ENCODE measurements at places on chromosomes 5 and 9. TPM values are rescaled to one million over a fixed set of nuclear protein-coding genes. Genes with fewer than 3 reads are reported as not detected.

ZNF883 gene
- 8.3 TPM for polyA plus RNA-seq

ACTBL2 gene
- polyA plus RNA-seq, result not detected

TNFSF8 gene
- polyA plus RNA-seq, result 0.67 TPM

DNA sequence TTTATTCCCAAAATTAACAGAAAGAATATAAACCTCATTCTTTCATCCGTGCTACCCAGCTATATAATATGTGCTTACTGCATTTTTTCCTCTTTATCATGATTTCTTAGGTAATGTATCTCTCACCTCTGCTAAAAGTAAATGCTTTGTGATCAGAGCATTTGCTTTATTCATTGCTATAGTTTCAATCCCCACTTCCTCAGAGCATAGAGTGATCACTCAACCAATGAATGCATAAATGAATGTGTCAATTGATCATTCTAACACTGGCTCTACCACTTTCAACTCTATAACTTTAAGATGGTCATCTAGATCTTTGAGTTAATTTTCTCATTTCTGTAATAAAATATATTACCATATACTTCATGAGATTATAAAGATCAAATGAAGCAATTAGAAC is 719.2 kb downstream of the CETN3 start:
- no peak for DNase-seq

DNA sequence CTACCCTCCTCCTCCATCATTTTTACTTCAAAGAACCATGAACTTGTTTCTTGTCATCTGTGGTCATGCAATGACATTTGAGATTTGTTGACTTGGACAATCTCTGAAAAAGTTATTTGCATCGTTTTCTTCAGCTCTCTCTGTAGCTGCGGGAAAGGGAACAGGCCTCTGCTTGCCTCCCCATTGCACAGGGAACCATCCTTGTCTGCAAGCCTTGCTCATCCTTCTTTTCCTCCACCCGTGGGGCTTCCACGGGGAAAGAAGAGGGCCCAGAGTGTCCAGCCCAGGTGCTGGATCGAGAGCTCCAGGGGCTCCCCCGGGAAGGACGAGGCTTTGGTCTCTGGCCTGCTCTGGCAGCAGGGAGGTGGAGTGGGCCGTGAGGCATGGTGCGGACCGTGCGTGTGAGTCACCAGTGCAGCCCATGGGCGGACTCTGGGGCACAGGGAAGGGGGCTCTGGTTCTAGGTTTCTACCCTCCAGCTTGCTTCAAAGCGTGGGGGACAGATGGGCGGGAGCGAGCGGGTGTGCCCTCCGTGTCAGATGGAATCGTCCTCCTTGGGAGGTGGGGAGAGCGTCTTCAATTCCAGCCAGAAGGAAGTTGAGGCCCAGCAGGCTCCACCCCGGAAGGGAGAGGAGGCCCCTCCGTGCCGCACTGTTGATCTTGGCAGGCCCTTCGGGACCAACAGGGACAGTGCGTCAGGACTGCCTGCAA is 6.0 kb upstream of the IRX4 start:
- DNase-seq, result no peak

DNA sequence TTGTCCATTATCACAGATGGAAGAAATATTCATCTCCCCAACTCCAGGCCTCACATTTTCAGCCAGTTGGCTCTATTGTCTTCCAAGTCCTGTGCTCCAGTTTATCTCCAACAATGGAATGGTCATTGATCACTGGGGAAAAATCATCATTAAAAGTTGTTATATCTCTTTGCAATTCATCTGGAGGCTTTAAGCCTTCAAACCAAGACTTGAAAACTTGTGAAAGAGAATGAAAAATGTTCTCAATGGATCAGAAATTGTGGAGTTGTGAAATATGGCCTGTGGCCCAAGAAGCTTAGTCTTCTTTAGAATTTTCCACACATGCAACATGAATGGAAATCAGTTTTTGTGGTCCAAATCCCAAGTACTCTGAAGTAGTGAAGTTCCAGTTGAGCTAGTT is 569.6 kb downstream of the EBF1 start:
- no peak for DNase-seq

- DNase-seq, result no peak
These were observed 106.4 kb upstream of the GPR151 start for GRCh38 chr5:146622391-146622790.

- peak; percentile 52 for DNase-seq
These were observed 35.6 kb downstream of the DAB2IP start for GRCh38 chr9:121686930-121687541.

DNA sequence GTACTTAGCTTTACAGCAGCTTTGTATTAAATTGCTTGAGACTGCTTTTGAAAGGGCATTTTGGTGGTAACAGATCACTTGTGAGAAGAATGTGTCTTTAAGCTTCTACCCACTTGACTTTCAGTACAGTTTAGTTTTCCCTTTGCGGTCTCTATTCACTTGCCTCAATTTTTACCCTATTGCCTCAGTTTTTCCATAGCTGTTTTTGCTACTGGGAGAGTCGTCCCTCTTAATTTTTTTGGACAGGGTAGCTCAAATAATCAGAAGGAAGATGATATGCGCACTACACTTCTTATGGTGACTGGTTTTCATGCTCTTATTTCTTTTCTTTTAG is 18.8 kb downstream of the UGCG start:
- DNase-seq, result no peak

SOX30 gene
- polyA plus RNA-seq, result 0.64 TPM

GPR21 gene
- 0.25 TPM for polyA plus RNA-seq

CACNA1B gene
- polyA plus RNA-seq, result 0.24 TPM

JADE2 gene
- 14.3 TPM for polyA plus RNA-seq

DNA sequence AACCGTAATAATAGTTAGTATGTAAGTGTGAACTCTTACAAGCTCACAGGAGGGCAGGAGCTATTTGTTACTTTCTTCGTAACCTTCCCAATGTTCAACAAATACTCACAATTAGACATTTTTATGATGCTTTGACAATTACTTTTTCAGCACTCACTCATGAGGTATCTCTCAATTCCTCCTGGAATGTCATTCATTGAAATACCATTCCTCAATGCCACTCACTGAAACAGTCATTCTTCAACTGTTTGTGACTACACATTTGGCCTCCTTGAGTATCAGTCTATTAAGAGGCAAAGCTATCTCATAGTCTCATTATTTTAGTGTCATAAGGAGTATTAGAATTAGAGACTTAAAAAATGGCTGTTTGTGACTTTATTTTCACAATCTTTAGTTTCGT is 734.1 kb upstream of the DMAC1 start:
- no peak for DNase-seq

UBTD2 gene
- 58.3 TPM for polyA plus RNA-seq
